ENCODE measurements at places on chromosomes 2 and 18. TPM values are rescaled to one million over a fixed set of nuclear protein-coding genes. Genes with fewer than 3 reads are reported as not detected.

TSPYL6 gene
- 0.18 TPM for total RNA-seq

RBKS gene
- total RNA-seq = 5.4 TPM

- no peak for DNase-seq
These were observed 78.4 kb downstream of the MARCHF4 start for GRCh38 chr2:216293883-216294282.

DNA sequence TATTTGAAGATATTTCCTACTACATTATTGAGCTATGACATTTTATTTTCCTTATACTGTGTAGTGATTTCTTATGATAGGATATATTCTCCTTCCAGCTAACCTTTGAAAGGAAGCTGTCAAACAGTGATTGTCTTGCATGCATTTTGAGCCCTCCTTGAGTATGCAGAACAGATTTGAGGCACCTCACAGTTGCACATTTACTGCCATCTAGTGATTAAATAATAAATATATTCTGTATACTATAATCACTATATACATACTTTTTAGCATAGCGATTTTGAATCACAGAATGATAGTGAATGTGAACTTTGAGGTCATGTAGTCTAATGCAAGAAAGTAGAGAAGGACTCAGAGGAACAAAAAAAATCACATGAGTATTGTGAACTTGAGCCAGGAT is 268.4 kb upstream of the CDH19 start:
- no peak for DNase-seq

DNA sequence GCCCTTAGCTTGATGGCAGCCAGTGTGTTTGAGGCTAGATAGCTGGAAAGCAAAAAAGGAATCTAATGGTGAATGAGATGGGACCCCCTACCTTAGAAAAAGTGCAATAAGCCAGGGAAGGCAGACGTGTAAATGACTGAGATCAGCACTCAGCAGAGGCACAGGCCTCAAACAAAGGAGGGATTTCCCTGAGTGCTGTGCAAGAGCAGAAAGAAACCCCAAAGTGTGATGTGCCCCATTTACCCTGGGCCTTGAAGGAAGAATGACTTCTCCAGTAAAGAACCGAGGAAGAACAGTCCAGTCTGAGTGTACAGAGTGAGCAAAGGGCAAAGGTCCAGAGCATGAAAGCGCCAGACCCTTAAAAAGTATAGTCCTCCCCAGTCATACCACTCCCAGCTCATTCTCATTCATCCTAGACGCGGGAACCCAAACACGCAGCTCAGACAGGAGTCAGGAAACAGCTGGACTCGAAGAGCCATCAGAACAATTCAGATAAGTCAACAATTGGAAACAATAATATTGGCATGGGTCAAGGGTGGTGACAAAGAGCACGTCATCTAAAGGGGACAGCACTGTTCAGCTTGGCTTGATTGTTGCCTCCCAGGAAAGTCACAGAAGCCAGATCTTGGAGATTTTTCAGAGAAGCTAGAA is 121.7 kb downstream of the INO80D start:
- no peak for DNase-seq

DNA sequence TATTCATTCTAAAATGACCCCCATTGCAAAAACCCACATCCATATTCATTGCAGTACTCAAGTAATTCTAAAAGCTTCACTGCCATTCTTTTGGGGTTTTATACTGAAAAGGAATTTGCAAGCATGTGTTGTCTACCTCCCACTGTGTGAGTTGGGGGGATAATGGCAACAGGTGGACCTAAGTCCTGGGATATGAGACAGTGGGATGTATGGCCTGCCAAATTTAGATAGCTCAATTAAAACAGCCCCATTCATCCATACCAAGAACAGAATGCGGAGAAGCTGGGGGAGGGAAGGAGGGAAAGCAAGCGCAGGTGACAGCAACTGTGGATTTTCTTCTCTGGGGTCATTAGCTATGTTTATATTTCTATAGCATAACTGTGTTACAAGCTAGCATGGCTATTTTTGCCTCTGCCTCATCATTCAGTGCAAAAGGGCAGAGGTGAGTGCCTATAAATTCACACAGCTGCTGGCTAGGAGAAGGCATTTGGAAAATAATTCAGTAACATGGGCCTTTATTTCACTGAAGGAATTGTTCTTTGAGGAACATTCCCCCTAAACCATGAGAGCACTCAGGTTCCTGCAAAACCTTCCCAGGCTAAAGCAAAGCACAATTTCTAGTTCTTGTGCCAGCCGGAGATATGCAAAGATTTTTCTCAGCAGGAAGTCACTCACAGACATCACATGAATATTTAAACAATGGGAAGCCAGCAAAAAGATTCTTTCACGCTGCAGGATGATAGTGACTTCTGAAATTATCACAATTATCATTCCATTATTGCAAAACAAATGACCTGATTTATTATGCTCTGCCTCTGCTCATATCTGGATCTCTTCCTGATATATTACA is 393.9 kb upstream of the ACVR2A start:
- DNase-seq = no peak

- no peak for DNase-seq
These were observed 13.5 kb upstream of the SALL3 start for GRCh38 chr18:78965917-78966792.
